ENCODE measurements at places on chromosomes 12 and 14.

GRCh38 chr12:54017027-54017788, 8.4 kb downstream of the HOXC8 start:
- DNase-seq, result no peak

DNA sequence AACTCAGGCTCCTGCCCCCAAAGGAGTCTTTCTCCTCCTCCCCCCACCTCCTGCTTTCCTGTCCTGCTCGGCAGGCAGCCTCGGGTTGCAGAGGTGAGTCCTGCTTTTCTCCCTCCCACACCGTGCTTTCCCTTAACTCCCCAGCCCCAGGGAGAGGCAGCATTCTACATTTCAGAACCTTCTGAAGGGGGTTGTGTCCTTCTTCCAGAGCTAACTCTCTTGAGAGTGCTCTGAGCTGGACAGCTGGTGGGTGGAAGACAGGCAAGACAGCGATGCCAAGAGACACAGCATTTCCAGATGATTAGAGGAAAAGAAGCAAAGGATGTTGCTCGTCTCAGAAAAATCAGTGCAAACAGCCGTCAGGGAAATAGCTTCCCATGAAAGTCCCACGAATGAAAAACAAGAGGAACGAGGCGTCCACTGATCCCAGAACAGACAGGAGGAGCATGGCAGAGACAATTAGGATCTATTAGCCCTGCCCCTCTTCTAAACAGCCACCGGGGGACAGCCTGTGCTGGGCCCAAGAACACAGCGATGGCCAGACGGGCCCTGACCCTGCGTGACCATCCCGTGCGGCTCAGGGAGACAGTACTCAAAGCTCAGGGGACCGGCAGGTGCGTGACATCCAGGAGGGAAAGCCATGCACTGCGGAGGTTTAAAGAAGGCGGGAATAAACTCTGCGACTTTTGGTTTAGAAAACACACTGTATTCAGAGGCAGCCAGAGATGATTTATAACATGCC, 216.5 kb upstream of the RTL1 start:
- DNase-seq, result peak; percentile 4

DNA sequence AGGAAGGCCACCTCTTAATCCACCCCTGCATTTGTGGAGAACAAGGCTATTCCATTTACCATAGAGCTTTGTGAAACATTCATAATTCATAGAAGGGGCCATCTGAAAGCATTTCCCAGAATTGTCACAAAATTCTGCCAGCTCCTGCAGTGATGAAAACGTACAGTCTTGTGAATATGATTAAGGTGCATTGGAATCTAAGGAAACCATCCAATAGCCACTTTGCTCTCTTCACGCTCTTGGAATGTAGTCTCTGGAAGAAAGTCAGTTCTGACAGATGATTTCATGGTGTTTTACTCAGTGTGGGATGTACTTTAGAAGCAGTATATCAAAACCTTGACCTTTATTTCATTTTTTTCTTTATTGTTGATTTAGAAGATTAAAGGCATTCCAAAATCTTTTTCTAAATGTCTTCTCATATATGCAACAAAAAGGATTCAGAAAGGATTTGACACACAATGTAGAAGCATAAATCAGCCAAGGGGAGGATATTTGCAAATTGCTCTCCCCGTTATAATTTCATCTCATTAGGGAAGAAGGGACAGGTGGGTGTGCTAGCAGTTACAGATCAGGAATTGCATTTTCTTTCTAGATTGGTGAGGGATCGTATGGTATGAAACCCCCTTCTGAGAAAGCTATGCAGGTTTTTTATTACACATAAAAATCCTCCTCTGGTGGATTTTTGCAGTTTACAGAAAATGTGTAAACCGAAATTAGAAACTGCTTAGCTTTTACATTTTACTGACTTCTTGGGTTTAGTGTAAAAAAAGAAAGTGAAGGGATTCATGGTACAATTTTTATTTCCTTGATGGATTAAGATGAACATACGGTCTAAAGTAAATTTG, 390.2 kb downstream of the LRIG3 start:
- no peak for DNase-seq

GRCh38 chr12:115866909-115867525, 410.5 kb downstream of the MED13L start:
- DNase-seq, result no peak

DNA sequence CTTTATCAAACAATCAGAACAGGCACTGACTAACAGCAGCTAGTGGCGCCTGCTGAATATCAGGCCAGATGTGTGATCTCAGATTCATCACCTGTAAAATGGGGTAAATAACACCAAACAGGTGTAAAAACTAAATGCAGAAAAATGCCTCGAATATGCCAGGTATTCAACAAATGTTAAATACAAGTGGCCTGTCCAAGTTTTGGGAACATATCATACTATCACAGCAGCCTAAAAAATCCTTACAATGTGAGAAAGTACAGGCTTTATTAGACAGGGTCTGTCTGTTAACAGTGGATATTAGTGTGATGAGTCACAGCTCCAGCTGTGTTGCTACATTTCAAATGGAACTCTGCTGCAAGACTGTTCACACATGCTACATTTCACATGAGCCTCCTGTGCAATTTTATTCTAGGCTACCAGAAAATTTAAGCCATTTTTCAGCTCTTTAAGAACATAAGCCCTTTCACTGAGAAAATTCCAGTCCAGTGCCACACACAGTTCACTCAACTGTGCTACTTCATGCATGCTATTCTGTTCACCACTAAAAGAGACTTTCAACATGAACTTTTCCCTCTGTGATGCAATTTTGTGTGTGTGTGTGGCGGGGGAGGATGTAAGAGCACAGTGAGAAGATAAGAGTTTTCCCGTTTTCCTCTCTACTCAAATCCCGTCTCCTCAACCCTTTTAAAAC, 56.7 kb downstream of the MSRB3 start:
- no peak for DNase-seq

DNA sequence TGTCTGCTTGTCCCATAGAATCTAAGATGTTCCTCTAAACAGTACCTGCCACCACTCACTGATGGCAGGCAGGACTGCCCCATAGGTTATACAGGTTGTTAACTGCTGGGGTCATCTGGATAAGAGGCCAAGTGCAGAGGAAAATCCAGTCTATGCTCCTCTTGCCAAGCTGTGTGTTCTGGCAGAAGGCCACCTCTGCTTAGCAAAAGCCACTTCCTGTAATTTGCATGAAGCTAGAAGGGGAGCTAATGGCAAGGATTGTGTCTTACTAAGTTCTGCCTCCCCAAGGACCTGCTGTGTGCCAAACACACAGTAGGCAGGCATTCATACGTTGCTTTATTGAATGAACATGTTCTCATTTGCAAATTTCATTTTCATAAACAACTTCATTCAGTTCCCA, 445.4 kb downstream of the BCL11B start:
- no peak for DNase-seq

- DNase-seq, result no peak
These were observed 454.2 kb downstream of the AEBP2 start for GRCh38 chr12:19893514-19893913.

- DNase-seq, result peak; percentile 38
These were observed 131.8 kb upstream of the KRAS start for GRCh38 chr12:25382311-25383106.

GRCh38 chr12:24921251-24922038, 27.5 kb downstream of the BCAT1 start:
- no peak for DNase-seq

GRCh38 chr12:13222076-13222475, 25.6 kb downstream of the EMP1 start:
- DNase-seq, result no peak

GRCh38 chr12:2101771-2102170, 49.0 kb downstream of the CACNA1C start:
- no peak for DNase-seq

DNA sequence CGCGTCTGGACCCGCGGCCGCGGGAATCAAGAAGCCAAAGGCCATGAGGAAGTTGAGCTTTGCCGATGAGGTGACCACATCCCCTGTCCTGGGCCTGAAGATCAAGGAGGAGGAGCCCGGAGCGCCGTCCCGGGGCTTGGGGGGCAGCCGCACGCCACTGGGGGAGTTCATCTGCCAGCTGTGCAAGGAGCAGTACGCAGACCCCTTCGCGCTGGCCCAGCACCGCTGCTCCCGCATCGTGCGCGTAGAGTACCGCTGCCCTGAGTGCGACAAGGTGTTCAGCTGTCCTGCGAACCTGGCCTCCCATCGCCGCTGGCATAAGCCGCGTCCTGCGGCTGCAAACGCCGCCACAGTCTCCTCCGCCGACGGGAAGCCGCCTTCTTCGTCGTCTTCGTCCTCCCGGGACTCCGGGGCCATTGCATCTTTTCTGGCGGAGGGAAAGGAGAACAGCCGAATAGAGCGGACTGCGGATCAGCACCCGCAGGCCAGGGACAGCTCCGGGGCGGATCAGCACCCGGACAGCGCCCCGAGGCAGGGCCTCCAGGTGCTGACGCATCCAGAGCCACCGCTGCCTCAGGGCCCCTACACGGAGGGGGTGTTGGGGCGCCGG, 1.0 kb downstream of the INSM2 start:
- DNase-seq, result peak; percentile 82

- no peak for DNase-seq
These were observed 1.2 kb downstream of the FBRSL1 start for GRCh38 chr12:132491138-132491663.

DNA sequence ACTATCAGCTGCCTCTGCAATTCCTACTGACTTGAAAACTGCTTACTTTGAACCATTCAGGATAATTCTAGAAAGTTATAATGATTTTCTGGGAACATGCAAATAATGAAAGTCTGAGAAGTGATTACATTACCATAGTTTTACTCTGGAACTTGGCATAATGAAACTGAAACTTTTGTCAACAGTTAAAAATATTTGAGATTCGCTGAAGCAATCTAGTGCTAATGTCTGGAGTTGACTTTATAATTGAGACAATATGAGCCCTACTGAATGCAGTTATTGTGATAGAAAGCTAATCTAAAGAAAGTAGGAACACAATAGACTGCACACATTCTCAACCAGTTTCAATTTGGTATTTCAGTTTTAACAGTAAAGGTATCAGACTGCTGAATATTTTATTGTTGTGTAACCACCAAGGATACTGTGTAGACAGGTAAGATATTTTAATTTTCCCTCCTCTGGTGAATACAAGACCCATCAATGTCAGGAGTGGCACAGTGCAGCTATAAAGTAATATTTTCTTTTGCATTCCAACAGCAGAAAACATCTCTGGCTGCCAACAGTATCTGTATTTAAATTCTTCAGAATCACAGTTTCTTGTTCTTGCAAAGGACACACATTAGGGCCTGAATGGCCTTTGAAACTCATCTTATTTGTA, 483.5 kb downstream of the ATP23 start:
- DNase-seq, result no peak

GRCh38 chr12:69338120-69338859, 9.9 kb upstream of the LYZ start:
- no peak for DNase-seq

DNA sequence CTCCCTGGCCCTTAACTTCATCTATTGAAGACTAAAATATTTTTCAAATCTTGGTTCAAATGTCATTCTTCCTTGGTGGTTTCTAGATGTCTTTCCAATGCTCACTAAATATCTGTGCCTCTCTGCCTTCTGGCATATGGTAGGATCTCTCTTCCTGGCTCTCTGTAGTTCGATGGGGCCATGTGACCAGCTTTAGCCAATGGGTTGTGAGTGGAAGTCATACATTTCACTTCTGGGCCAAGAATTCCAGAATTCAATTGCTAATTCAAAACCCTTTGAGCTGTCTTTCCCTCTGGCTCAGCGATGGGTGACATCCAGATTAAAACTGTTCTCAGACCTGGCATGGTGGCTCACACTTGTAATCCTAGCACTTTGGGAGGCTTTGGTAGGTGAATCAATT, 25.8 kb upstream of the CTDSP2 start:
- DNase-seq, result no peak

- DNase-seq, result no peak
These were observed 950.2 kb downstream of the BCL11B start for GRCh38 chr14:98321841-98322240.

GRCh38 chr12:85923767-85924331, 49.8 kb downstream of the NTS start:
- no peak for DNase-seq

- peak; percentile 89 for DNase-seq
These were observed 109.4 kb downstream of the ARF6 start for GRCh38 chr14:50001999-50002925.

DNA sequence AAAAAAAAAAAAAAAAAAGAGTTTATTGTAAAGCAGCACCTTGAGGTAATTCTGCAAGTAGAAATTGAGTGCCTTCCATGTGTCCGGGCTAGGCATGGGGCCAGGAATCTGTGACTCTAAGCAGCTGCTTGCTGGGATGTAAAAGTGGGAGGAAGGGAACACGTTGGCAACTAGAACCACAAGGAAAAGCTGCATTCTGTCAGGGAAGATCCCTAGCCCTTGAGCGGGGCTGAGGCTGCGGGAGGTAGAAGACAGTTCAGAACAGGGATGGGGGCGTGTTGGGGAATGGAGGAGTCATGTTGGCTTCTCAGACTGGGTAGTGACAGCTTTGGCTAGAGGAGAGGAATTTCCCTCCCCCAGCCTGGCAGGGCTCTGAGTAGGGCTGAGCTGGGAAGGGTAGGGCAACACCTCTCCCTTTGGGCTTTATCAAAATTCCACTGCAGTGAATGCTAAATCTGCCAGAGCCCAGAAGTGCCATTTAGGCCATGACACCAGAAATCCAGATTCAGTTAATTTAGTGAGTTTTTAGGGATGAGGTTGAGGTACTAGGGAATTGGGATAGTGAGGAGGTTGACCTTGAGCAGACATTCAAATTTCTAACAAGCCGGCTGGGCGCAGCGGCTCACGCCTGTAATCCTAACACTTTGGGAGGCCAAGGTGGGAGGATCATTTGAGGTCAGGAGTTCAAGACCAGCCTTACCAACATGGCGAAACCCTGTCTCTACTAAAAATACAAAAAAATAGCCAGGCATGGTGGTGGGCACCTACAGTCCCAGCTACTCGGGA, 3.4 kb upstream of the TRAFD1 start:
- no peak for DNase-seq

- DNase-seq, result no peak
These were observed 6.7 kb upstream of the KRT1 start for GRCh38 chr12:52686756-52687487.

- DNase-seq, result no peak
These were observed 199.6 kb downstream of the CHST11 start for GRCh38 chr12:104656383-104656782.

DNA sequence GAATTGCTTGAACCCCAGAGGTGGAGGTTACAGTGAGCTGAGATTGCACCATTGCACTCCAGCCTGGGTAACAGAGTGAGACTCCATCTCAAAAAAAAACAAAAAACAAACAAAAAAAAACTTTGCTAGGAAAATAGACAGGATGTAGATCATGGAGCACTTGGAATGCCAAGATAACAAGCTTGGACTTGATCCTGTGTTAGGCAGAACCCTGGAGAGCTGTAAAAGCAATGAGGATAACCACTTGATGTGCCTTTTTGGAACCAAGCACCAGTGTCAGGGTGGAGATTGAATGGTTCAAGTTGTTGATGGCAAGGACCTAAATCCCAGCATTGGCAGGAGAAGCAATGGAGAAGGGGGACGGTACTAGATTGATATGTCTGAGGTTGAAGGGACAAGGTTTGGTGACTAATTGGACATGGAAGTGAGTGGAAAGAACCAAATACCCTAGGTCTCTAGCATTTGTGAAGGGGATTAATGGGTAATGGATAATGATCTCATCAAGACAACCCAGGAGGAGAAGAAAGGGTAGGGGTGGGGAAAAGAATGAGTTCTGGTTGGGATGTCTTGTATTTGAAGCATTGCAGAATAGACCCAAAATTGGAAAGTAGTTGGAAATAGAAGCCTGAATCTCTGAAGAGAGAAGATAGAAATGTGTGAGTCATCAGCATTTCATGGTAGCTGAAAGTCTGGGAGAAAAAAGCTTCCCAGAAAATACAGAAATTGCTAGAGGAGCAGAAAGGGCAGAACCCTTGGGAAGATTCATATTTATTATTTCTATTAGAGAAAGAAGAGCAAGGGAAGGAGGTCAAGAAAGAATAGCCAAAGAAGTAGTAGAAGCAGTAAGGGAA, 176.7 kb downstream of the NUAK1 start:
- DNase-seq, result no peak

GRCh38 chr14:96888158-96888557, 91.0 kb downstream of the VRK1 start:
- DNase-seq, result no peak
